NCI-H2081 (cell line): ENCODE measurements at places on chromosomes 7 and 10.
A peak's percentile ranks its signal among the peaks of the same experiment; 100 is the strongest.

DNA sequence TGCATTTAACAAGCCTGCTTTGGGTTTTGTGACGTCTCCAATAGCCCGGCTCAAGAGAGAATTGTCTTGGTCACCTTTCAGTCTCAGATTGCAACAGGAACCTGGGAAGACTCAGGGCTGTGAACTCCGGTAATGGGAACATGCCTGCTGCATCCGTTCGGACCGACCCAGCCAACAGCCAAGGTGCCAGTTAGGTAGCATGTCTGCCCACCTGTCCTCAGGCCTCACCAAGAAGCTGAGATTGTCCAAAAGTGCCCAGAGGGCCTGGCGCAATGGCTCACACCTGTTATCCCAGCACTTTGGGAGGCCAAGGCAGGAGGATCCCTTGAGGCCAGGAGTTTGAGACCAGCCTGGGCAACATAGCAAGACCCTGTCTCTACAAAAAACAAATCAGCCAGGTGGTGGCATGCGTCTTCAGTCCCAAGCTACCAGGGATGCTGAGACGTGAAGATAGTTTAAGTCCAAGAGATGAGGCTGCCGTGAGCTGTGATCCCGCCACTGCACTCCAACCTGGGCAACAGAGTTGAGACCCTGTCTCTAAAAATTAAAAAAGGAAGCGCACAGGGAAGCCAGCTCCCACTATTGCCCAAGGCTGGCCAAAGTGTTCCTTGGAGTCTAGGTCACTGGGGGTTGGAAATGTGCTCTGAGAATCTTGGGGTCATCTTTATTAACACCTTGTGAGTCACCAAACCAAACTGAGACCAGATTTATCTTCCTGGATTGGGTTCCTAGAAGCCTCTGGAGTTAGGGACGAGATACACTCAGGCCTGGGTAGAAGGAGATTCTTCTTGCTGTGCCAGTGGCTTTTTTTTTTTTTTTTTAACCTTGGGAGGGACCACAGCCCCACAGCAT lies 26.9 kb downstream of the BAG3 start:
- DNase-seq: no peak

GRCh38 chr10:121608469-121609190 lies 10.4 kb upstream of the FGFR2 start:
- peak; percentile 18 for DNase-seq

GRCh38 chr10:34666008-34666704 lies 148.9 kb downstream of the PARD3 start:
- no peak for DNase-seq

DNA sequence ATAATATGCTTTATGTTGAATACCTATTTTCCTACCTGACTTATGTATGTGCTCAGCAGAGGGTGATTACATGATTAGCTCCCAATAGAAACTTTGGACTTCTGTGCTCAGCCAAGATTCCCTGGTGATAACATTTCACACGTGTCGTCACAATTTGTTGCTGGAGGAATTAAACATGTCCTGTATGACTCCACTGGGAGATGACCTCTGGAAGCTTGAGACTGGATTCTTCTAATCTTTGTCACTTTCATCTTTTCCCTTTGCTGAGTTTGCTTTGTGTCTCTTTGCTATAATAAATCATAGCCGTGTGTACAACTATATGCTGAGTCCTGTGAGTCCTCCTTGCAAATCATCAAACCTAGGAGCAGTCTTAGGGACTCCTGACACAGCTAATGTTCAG lies 120.9 kb upstream of the LRRTM3 start:
- DNase-seq: no peak

GRCh38 chr10:72782649-72783330 lies 90.8 kb downstream of the MCU start:
- no peak for DNase-seq

GRCh38 chr7:106954840-106955239 lies 89.7 kb upstream of the PRKAR2B start:
- DNase-seq: no peak

- DNase-seq: no peak
These were observed 6.2 kb downstream of the GIGYF1 start for GRCh38 chr7:100687751-100688300.

DNA sequence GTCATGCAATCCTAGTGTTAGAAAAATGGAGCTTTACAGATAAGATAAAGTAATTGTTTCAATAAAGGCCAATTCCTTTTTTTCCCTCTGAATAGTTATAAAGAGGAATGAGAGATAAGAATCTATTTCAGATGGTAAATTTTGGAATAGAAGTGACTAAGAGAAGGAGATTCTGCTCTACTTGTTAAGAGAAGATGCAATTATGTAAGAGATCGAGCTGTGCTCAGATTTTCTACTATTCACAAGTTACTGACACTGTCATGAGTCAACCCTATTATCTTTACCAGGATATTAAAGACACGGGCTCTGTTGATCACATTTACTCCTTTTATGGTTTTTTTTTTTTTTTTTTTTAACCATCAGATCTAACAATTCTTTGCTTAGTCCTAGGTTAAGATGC lies 511.3 kb downstream of the ARL4A start:
- no peak for DNase-seq

- no peak for DNase-seq
These were observed 49.5 kb upstream of the CAPZA2 start for GRCh38 chr7:116812860-116813259.
